Activated naive CD4-positive, alpha-beta T cell treated with Interleukin-2 at 50 U/mL for 16 hours (primary cell): ENCODE measurements at places on chromosomes 2 and 18.

GRCh38 chr2:72035518-72036172 lies 112.0 kb downstream of the CYP26B1 start:
- no peak for DNase-seq

DNA sequence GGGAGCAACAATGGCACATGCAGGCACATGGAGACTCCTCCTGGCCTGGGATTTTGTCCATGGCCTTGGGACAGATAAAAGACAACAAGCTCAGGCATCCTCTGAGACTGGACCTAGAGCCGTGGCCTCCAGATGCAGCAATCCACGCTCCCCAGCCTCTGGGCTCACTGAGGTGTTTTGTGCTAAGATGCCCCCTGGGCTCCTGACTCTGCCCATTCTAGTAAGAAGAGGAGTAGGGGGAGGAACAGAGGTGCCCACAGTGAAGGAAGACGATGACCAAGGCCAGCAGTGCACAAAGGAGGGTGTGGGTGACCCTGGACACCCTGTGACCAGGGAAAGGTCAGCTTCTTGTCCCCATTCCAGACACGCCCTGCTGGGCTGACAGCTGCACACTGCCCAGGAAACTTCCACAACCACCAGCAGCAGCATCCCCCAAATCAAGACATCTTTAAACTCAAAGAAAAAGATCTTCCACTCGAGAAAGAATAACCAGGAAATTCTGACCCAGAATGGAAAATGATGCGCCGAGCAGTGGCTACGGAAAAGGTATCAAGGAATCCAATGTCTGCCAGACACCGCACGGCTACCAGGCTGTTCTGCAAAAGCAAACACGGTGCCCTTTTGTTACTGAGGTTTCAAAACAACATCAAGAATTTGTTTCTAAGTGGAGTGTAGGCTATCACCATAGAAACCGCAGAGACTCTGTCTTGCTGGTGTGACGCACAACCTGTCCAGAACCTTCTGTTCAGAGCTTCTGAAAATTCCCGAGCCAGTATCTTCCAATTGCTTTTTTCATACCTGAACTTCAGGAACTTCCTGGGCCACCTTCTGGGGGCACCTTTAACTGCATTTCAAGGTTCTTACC lies 65.5 kb downstream of the ZNF516 start:
- DNase-seq: no peak

DNA sequence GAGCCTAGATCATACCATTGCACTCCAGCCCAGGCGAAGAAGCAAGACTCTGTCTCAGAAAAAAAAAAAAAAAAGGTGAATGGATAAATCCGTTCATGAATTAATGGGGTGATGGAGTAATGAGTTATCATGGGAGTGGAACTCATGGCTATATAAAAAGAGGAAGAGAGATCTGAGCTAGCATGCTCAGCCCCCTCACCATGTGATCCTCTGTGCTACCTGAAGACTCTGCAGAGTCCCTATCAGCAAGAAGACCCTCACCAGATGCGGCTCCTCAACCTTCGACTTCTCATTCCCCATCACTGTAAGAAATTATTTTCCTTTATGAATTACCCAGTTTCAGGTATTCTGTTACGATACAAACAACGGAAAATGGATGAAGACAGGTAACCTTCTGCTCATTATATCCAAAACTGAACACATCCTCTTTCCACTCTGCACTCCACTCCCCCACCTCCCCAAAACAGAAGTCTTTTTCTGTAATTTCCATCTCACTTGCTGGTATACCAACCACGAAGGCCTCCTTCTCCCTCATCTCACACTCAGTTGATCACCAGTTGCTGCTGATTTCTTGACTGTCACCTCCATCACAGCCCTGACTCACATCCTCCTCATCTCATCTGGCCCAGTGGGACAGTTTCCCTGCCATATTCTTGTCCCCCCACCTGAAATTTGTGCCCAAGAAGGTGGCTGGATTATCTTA lies 8.8 kb downstream of the RETREG2 start:
- no peak for DNase-seq

DNA sequence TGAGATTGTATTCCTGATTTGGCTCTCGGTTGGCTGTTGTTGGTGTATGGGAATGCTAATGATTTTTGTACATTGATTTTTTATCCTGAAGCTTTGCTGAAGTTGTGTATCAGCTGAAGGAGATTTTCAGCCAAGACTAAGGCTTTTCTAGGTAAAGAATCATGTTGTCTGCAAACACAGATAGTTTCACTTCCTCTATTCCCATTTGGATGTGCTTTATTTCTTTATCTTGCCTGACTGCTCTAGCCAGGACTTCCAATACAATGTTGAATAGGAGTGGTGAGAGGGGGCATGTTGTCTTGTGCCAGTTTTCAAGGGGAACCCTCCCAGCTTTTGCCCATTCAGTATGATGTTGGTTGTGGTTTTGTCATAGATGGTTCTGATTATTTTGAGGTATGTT lies 90.4 kb downstream of the CYP26B1 start:
- DNase-seq: no peak

DNA sequence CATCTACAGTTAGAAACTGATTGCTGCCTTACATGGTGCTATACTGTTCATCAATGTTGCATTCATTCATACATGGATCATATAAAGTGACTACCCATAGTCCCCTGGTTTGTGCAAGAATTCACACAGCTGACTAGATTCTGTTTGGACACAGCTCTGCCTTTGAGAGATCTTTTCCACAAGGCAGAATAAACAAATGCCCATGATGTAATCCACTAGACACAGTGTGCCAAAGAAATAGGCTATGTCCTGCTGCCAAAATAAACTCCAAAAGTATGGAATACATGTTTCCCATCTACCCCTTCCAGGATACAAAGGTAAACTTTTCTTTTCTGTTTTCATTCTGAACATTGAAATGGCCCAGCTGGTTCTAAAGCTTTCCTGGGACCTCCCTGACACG lies 269.4 kb upstream of the CHAC2 start:
- DNase-seq: no peak

DNA sequence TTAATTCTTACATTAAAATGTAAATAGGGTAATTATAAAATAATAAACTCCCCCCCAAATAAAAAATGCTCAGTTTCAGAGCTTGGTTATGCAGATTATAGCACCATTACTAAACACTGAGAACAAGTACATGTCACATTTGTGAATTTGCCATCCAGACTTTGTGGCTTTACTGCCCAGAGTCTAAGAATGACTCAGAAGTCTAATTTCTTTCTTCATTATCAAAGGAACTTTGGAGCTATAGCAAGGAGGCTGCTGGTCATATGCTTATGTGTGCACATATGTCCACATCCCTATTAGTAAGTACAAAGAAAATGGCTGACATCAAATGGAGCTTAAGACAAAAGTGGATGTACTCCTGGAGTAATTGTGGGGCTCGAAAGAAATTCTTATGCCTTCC lies 248.5 kb upstream of the SESTD1 start:
- DNase-seq: no peak
